Lung (tissue), 17 donors: ENCODE measurements at places on chromosomes 3 and 15. TPM values are rescaled to one million over a fixed set of nuclear protein-coding genes. Genes with fewer than 3 reads are reported as not detected.

Gene MASP1
- 0.71 TPM for total RNA-seq

DNA sequence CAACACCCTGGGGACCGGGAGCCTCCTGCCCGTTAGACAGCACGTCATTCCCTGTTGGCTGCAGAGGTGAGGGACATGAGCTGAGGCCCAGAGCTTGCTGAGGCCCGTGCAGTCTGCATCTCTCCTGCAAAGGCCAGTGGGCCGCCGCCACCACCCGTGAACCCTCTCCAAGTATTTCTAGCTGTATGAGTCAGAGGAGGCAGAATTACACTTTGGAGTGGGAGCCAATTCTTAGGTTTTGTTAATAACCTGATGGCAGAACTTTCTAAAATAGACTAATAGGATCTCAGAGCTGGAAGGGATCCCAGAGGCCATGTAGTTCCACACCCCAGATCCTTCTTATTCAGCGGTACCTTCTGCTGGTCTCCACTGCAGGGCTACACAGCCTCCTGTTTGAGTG is 335.2 kb upstream of the CTDSPL start:
- DNase-seq = peak; percentile 68

Gene GPR156
- 0.67 TPM for total RNA-seq

DNA sequence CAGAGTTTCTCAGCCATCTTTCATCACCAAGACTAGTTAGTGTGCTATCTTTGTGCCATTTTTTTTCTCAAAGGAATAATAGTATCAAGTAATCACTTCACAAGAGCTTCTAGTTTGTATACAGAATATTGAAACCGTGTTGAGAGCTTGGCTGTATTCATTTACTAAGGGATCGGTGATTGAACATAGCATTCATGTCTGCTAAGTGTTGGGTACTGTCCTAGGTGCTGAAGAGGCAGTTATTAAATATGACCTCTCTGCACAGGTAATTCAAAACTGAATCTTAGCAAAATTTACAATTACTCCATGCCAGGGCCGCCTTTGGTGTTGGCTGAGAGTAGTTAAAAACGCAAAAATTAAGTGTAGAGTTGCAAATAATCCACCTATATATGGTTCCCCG is 355.3 kb upstream of the RORA start:
- peak; percentile 18 for DNase-seq

GRCh38 chr3:153087595-153088566 is 74.1 kb upstream of the RAP2B start:
- DNase-seq = peak; percentile 52

GRCh38 chr15:86044981-86045380 is 34.7 kb upstream of the AGBL1 start:
- no peak for DNase-seq
